ENCODE measurements at places on chromosomes 12 and 14. TPM values are rescaled to one million over a fixed set of nuclear protein-coding genes. Genes with fewer than 3 reads are reported as not detected.

Gene MMP19
- 1.3 TPM for total RNA-seq

Gene EML5
- total RNA-seq: 5.5 TPM

Gene PLEKHH1
- 0.22 TPM for total RNA-seq

Gene MYO1H
- total RNA-seq: not detected

Gene TCL1B
- total RNA-seq: not detected

Gene RTL1
- total RNA-seq: not detected

GRCh38 chr12:618605-619004 lies 44.6 kb downstream of the NINJ2 start:
- no peaks in the 10 kb centered on the region for H3K36me3 ChIP-seq
- no peak for DNase-seq
- H3K4me1 ChIP-seq: peaks cover 23% of the 10 kb centered on the region

GRCh38 chr14:68661226-68662225 lies 131.3 kb downstream of the ZFP36L1 start:
- no peak overlapping the region for H3K27ac ChIP-seq
- H3K4me1 ChIP-seq: peaks cover 33% of the 10 kb centered on the region
- no peak overlapping the region for H3K4me3 ChIP-seq
- no peaks in the 10 kb centered on the region for H3K27me3 ChIP-seq
- no peaks in the 10 kb centered on the region for H3K36me3 ChIP-seq

GRCh38 chr14:105267820-105268548 lies 19.7 kb downstream of the BTBD6 start:
- H3K4me1 ChIP-seq: no peaks in the 10 kb centered on the region
- H3K27me3 ChIP-seq: no peaks in the 10 kb centered on the region
- DNase-seq: no peak
- H3K27ac ChIP-seq: no peak overlapping the region
- no peaks in the 10 kb centered on the region for H3K36me3 ChIP-seq
- H3K4me3 ChIP-seq: no peak overlapping the region

GRCh38 chr12:89180496-89180895 lies 171.8 kb downstream of the DUSP6 start:
- no peak overlapping the region for H3K27ac ChIP-seq
- H3K4me1 ChIP-seq: peaks cover 7% of the 10 kb centered on the region
- no peaks in the 10 kb centered on the region for H3K27me3 ChIP-seq
- no peak for DNase-seq

- no peak overlapping the region for H3K4me3 ChIP-seq
- H3K27ac ChIP-seq: no peak overlapping the region
- H3K36me3 ChIP-seq: no peaks in the 10 kb centered on the region
- H3K27me3 ChIP-seq: no peaks in the 10 kb centered on the region
Observed at GRCh38 chr12:20044846-20045245, 323.5 kb upstream of the PDE3A start.

DNA sequence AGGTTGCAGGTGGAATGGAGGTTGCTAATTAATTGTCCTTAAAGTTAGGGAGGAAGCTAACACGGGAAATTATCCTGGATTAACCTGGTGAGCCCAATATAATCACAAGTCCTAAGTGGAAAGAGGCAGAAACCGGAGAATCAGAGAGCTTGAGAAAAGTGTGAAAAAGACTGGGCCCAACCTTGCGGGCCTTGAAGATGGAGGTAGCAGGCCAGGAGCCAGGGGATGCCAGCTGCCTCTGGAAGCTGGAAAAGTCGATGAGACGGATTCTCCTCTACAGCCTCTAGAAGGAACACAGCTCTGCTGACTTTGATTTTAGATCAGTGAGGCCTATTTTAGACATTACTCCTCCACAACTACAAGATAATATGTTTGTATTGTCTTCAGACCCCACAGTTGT lies 2.1 kb downstream of the SDR9C7 start:
- H3K27me3 ChIP-seq: no peaks in the 10 kb centered on the region
- no peaks in the 10 kb centered on the region for H3K4me1 ChIP-seq
- H3K4me3 ChIP-seq: no peak overlapping the region
- DNase-seq: no peak

DNA sequence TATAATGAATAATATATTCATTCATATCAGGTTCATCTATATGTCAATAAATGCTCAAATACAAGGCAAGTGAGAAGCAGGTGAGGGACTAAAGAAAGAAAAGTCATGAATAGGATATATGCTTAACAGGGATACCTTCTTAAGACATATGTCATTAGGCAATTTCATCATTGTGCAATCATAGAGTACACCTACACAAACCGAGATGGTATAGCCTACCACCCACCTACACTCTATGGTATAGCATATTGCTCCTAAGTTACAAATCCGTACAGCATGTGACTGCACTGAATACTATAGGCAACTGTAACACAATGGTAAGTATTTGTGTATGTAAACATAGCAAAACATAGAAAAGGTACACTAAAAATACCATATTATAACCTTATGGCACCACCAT lies 39.0 kb downstream of the KANSL2 start:
- no peak for DNase-seq
- H3K4me3 ChIP-seq: no peak overlapping the region
- H3K36me3 ChIP-seq: no peaks in the 10 kb centered on the region
- no peaks in the 10 kb centered on the region for H3K27me3 ChIP-seq

- H3K4me3 ChIP-seq: peak overlapping the region; percentile 33
- H3K4me1 ChIP-seq: peaks cover 56% of the 10 kb centered on the region
- H3K27ac ChIP-seq: peak overlapping the region; percentile 40
- no peaks in the 10 kb centered on the region for H3K27me3 ChIP-seq
- DNase-seq: no peak
- H3K36me3 ChIP-seq: peaks cover 22% of the 10 kb centered on the region
Observed at GRCh38 chr12:53380794-53381730, 1.1 kb downstream of the SP1 start.
